ENCODE measurements at places on chromosomes 12 and 14.
A peak's percentile ranks its signal among the peaks of the same experiment; 100 is the strongest.

- DNase-seq = no peak
These were observed 1.7 kb upstream of the SCNN1A start for GRCh38 chr12:6376870-6377666.

GRCh38 chr12:100959481-100959880 is 164.9 kb downstream of the ANO4 start:
- DNase-seq = no peak

- DNase-seq = no peak
These were observed 75.0 kb downstream of the EP400 start for GRCh38 chr12:132024758-132025157.

GRCh38 chr14:39266525-39266870 is 32.8 kb downstream of the MIA2 start:
- no peak for DNase-seq

- no peak for DNase-seq
These were observed 21.4 kb upstream of the FOXG1 start for GRCh38 chr14:28745176-28745575.

DNA sequence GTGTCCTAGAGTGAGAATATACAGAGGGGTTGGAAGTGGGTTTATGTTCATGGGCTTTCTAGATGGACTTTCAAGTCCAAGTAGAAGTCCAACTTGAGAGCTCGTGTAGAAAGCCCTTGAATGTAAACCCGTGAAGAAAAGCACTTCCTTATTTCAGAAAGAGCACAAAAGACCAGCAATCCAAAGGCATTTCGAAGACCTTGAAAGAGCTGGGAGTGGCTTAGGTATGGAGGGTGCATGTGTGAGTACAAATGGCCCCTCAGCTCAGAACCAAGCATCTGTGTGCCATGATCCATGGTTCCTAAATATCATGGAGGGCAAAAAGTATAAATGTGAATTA is 160.7 kb downstream of the ETV6 start:
- DNase-seq = no peak

- DNase-seq = no peak
These were observed 13.1 kb upstream of the DAAM1 start for GRCh38 chr14:59175404-59175803.

DNA sequence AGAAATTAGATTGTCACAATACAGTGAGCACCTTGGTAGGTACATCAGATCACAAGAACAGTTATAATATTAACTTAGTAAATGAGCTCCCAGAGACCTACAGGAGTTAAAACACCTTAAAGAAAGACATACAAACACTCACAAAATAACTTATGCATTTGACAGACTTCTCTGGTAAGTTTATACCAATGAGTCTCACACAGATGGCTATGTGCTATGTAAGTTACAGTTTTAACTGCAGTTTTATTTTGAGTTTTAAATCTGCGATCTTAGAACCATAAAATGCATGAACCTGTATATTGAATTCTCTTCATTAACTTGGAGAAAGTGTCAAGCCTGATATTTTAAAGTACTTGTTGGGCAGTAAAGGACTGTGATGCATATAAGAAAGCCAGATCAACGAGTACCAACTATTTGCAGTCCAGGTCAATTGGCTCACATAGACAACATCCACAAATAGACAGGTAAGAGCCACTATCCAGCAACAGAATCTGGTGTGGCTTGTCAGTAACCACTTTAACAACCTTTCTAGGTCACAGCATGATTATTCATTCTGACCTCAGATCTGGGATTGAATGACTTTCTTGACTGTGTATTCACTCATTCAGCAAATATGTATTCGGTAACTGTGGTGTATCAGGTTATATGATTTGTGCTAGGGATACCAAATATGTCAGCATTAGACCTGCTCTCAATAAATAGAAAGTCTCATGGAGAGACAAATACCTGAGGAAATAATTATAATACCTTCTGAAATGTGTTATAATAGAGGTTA is 856.6 kb upstream of the MGAT4C start:
- no peak for DNase-seq

DNA sequence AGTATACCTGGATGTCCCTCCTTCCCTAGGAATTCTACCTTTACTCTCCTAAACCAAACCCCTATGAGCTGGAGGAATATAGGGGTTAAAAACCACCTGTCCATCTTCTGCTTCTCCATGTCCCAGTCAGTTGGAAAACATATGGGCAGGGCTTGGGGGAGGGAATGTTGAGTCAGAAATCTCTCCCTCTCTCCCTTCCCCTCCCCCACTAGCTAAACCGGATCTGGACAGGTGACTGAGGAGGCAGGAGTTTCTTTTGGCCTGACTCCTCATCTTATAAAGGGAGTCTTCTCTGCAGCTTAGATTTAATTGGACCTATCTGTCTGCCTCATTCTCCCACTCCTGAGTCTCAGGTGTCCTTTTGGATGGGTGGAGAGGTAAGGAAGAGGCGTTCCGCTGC is 6.1 kb downstream of the ERBB3 start:
- no peak for DNase-seq

DNA sequence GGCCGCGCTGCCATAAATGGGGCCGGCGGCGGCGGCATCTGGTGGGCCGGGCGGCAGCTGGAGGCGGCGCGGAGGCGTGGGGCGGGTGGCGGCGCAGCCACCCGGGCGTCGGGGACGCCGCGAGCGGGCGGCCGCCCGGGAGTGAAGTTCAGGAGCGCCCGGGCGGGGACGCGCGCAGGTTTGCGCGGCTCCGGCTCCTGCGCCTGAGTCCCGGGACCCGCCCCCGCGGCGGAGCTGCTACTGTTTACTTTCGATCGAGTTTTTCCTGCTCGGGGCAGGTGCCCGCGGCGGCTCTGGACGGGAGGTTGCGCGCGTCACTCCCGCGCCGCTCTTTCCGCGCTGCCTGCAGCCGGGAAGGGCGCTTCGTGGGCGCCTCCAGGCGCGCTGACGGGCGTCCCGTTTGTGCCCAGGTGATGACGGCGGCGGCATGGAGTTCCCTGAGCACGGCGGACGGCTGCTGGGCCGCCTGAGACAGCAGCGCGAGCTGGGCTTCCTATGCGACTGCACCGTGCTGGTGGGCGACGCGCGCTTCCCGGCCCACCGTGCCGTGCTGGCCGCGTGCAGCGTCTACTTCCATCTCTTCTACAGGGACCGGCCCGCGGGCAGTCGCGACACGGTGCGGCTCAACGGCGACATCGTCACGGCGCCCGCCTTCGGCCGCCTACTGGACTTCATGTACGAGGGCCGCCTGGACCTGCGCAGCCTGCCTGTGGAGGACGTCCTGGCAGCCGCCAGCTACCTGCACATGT is at the start of gene ZBTB42:
ZBTB42 (plus strand) TSS at position 331 of the 749 bp plus-strand sequence; CDS start at position 428, 97 bp downstream.
- peak; percentile 63 for DNase-seq

- DNase-seq = peak; percentile 28
These were observed 14.5 kb upstream of the PWP1 start for GRCh38 chr12:107670999-107671643.

- DNase-seq = no peak
These were observed 179.0 kb upstream of the KRR1 start for GRCh38 chr12:75690296-75690955.

DNA sequence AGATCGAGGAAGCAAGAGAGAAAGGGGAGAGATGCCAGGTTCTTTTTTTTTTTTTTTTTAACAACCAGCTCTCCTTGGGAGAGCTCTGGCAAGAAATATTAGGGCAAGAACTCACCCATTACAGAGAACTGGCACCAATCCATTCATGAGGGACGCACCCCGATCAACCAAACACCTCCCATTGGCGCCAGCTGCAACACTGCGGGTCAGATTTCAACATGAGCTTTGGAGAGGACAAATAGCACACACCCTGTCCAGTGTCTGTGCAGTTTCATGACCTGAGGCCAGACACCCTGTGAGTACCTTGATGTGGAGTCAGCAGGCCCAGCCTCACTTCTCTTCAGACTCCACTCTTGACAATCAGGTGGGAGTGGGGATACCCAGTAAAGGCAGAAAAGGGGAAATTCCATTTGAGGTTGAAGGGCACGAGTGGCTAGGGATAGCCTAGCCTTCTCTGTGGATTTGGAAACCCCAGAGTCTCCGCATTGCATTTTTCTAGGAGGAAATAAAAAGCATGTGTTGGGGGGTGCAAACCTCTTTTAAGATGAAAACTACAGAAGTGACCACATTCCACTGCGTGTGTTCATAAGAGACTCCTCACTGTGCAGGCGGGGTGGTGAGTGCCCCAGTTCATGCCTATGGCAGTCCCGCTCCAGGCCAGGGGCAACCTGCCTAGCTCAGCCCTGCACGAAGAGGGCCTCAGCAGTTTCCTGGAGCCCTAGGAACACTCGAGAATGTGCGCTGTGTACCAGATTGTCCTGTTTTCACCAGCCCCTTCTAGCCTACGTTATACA is 42.4 kb upstream of the GPATCH2L start:
- DNase-seq = no peak

DNA sequence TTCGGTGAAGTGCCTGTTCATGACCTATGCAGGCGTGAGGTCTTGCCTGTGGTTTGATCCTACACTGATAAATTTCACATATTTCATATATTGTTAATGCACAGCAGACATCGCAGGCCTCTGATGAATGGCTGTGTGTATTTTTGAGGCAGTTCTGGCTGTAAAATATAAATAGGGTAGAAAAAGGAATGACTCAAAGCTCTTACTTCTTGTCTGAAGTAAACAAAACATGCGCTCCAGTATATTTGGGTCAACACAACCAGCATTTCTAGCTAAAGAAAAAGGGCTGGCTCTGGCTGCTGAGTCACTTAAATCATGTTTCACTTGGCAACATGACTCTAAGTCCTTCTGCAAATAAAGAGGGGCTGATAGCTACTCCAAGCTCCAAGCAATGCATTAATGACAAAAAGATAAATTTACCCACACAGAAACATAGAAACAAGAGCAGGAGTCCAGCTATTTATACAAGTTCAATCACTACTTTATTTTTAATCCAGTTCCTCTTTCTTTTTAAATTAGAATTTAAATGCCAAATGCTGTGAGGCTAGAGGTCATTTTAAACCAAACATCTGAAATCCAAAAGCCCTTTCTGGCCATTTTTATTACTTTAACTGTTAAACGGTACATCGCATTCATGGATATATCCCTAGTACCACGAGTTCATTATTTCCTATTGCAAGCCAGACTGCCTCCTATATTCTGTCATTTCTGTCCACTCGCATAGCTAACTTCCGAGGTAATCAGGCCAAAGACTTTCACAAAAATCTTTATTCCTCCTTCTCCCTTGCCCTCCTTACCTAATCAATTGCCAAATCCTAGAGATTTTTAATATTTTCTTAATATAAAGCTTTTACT is 54.3 kb upstream of the TMCC3 start:
- no peak for DNase-seq

GRCh38 chr14:51703787-51704186 is 52.1 kb downstream of the FRMD6 start:
- no peak for DNase-seq

- DNase-seq = no peak
These were observed 15.5 kb downstream of the SYT1 start for GRCh38 chr12:78880078-78880477.

- DNase-seq = no peak
These were observed 948.1 kb downstream of the TMTC2 start for GRCh38 chr12:83634726-83635267.

GRCh38 chr14:55889124-55889523 is 229.1 kb upstream of the PELI2 start:
- no peak for DNase-seq

- no peak for DNase-seq
These were observed 21.5 kb downstream of the ANAPC5 start for GRCh38 chr12:121330692-121331091.

DNA sequence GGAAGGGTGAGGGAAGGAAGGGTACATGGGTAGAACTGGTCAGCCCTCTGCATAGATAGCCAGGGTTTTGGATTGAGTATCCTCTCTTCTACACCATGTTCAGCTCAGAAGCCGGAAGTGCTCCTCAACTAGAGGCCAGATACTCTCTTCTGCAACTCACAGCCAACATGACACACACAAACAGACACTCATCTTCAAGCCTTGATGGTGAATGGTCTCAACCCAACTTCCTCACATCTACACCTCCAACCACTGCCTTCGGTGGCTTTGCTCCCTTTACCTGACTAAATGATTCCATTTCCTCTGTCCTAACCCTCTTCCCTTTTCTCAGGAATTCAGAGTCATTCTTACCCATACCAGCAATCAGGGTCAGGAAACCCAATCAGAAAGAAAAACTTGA is 7.6 kb upstream of the FKBP11 start:
- no peak for DNase-seq

DNA sequence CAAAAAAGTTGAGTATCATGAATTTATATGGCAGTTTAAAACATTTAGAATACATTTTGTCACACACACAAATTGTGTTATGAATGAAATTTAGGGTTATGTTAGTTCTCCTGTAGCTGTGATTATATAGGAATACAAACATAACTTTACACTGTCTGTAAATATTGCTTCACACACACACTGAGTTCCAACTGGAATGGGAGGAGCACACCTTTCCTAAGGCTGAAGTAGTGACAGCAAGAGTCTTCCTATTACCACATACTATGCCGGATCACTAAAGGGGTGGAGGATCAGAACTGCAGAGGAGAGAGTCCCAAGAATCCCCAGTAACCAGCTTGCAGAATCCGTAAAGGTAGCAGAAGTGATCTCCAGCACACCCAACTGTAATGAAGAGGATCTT is 63.7 kb downstream of the DNAI7 start:
- no peak for DNase-seq

DNA sequence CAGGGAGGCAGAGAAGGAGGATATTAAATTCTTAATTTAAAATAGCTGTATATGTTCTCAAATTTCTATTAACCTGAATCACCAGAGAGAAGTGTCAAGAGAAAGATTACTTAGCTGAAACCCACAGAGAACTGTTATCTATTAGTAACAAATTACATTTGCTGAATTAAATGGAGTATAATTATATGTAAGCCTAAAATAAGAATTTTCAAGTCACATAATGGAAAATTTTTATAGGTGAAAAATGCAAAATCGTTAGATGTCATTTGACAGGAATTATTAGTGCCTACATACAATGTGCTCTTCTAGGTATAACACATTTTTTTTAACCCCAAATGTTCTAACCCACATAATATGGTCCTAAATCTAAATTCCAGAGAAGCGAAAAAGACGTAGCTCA is 4.1 kb upstream of the ATP2B1 start:
- no peak for DNase-seq

GRCh38 chr14:68518166-68518565 is 274.7 kb downstream of the ZFP36L1 start:
- no peak for DNase-seq

GRCh38 chr14:92655419-92656201 is 92.8 kb downstream of the LGMN start:
- DNase-seq = no peak

- no peak for DNase-seq
These were observed 1.7 kb downstream of the PLEK2 start for GRCh38 chr14:67410313-67410712.

DNA sequence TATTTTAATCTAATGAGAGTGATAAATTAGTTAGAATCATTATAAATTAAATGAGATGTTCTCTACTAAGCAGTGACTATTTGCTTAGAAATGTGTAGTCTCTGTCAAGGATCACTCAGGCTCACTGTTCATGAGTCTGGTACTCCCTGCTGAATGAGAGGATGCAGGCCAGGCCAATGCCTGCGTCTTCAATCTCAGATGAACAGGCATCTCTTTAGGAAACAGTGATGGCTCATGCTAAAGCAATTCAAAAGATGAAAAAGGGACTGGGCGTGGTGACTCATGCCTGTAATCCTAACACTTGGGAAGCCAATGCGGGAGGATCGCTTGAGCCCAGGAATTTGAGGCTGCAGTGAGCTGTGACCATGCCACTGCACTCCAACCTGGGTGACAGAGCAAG is 106.8 kb downstream of the ZFC3H1 start:
- DNase-seq = no peak
